ENCODE measurements at places on chromosomes 4 and X. TPM values are rescaled to one million over a fixed set of nuclear protein-coding genes. Genes with fewer than 3 reads are reported as not detected.

DNA sequence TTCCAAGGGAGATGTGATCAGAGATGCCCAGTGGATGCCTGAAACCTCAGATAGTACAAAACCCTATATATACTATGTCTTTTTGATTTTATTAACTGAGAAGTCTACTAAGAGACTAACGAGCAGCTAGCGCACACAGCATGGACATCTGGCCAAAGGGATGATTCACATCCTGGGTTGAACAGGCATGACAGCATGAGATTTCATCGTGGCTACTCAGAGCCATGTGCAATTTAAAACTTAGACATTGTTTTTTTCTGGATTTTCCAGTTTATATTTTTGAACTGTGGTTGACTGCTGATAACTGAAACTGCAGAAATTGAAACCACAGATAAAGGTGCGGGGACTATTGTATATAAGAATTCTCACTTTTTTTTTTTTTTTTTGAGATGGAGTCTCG is 2252.9 kb upstream of the AGA start:
- no peak for DNase-seq

- no peak for DNase-seq
These were observed 25.4 kb upstream of the GNRHR start for GRCh38 chr4:67779631-67780030.

GRCh38 chr4:177057186-177057585 is 252.5 kb upstream of the NEIL3 start:
- DNase-seq = no peak

GRCh38 chrX:23883737-23884354 is 23.9 kb downstream of the APOO start:
- DNase-seq = no peak

DNA sequence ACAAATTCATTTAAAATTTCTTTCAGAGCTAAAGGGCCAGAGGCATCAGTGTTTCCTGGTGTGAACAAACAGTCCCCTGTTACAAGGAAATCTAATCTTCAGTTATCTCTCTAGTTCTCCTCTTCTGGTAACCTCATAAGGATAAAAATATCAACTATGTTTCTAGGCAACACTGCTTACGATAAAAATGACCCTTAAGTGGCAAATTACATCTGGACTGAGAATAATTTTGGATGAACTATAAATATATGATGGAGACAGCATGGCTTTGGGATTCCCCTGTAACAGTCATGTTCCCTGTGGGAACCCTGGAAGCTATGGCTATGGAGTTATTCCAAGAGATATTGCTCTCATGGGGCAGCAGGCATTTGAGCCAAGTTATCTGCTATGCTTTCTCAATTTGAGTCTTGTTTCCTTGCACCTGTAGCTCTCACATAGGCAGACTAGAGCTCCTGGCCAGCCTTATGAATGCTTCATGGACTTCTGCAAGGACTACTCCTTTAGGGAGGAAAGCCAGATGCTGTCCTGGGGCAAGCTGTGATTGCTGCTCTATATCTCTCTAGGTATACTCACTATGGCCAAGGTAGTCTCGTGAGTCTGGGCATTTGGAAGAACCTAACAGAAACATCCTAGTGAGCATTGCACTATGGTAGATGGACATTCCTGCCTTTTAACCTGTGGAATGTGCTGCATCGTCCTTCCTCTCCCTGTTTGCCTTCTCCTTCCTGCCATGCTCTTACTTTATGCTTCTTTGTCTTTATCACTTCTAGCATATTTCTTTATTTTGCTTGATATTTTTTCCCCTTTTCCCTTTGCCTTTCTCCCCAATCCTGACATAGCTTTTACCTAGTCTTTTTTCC is 14.2 kb downstream of the C4orf33 start:
- DNase-seq = no peak

DNA sequence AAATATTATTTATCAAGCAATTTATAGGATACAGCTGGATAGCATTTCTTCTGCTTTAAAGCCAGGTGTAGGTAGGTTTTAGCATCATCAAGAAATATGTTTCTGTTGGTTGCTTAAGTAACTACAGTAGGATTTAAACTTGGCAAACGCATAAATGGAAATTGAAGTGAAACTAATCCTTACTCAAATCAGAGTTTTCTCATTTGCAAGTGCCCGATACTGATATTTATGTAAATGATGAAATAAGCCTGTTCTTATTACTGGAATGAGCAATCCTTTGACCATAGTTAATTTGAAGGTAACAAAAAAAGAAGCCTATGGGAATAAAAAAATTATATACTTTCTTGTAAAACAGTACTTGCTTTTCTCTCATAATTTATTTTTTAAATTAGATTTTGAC is 23.2 kb upstream of the PIGA start:
- no peak for DNase-seq

DNA sequence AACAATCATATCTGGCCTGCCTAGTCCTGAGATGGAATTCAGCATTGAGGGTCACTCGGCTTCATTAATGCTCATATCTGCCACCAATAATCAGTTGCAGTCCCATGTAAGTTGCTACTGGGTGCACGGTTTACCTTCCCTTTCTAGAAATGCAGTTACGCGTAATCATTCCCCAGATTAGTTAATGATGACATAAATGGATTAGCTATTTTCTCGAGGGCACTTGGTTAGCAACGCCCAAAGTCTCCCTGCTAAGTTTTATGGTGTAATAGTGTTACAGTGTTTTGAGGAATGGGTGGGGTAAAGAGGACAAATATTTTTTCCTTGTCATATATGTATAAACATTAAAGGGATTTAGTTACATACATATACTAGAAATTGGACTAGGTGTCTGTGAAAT is 118.8 kb downstream of the MID1 start:
- no peak for DNase-seq

DNA sequence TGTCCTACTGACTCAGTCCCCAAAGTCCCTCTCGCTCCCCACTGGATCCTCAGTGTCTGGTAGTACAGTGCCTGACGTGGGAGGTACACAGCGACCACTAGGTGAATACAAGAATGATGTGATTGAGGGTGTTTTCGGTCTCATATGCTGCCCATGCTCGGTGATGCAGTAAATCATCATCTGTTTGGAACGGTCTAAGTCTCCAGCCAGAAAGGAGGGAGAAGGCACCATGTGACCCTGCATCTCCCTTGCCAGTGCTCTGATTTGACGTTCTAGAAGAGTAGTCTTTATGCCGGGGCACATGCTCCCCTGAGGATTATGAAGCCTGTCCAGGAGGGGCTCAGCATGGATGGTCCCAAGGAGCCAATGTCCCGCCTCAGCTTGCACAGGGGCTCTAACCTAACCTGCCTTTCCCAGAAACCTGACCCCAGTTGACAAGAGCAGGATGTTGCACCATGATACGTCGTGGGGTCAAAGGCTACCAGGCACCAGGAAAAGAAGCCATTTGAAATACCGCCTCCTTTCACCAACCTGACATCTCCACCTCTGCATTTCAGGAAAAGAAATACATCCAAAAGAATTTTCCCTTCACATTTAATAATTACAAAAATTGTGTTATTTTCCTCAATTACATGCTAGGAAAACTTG is 13.8 kb upstream of the PLXNB3 start:
- no peak for DNase-seq

GRCh38 chr4:39846120-39846519 is 131.6 kb downstream of the PDS5A start:
- no peak for DNase-seq

- DNase-seq = no peak
These were observed 70.3 kb downstream of the DDX60 start for GRCh38 chr4:168248176-168248710.

Gene ATP2B3
- total RNA-seq = not detected

Gene MSANTD1
- 2.2 TPM for total RNA-seq

Gene PIR
- total RNA-seq = 0.57 TPM

Gene CCSER1
- total RNA-seq = 1.1 TPM
